ENCODE measurements at places on chromosomes 2 and 18. TPM values are rescaled to one million over a fixed set of nuclear protein-coding genes. Genes with fewer than 3 reads are reported as not detected.
A peak's percentile ranks its signal among the peaks of the same experiment; 100 is the strongest.

DNA sequence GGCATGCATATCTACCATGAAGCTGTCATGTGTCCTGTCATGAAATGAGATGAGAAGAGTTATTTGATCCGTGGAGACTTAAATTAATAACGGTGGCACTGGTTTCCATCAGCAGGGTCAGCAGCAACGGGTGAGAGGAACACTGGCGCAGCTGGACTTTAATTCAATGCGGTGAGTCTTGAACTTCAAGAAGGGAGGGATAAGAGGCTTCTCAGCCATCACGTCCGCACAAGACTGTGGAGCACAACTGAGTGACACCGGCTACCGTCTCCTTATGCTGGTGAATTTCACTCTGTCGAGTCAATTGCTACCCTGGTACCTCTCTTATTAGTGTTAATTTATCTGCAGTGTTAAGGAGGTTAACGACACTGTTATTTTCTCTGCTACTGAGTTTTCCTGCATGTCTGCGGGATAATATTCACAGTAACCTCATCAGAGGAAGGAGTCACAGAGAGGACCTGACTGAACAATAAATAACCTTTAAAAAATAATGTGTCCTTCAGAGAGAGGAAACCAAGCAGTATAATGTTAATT lies 236.8 kb downstream of the EPHA4 start:
- no peak for DNase-seq

Gene EGR4
- not detected for total RNA-seq

DNA sequence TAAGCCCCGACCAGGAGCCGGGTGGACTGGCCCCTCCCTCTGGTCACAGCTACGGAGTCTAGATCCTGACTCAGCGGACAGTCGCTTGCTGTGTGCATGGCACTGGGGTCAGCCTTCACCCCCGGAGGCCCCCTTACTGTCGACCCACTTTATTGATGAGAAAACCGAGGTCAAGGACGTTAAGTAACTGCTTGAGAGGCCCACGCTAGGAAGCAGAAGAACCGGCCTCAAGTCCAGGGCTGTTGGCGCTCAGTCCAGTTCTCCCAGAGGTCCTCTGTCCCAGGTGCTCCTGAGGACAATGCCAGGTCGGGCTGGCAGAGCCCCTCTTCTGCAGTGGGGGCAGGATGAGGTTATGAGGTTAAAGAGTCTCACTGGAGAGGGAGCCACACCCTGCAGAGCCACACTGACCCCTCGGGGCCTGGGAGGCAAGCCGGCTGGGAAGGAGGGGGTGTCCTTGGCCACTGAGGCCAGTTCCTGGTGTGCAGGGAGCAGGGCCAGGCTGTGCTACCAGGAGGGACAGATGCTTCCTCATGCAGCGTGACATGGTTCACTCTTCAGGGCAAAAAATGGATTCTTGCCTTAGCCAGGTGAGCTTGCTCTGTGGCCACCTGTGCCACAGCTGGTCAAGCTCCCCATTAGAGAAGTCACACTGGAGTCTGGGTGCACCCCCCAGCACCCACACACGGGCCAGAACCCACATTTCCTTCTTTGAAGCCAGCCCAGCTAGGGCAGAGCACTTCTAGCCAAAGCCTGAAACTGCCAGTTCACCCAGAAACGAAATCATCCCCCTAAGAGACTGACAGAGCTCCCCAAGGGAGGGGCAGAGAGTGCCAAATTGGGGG lies 47.3 kb upstream of the HPCAL1 start:
- DNase-seq: no peak

DNA sequence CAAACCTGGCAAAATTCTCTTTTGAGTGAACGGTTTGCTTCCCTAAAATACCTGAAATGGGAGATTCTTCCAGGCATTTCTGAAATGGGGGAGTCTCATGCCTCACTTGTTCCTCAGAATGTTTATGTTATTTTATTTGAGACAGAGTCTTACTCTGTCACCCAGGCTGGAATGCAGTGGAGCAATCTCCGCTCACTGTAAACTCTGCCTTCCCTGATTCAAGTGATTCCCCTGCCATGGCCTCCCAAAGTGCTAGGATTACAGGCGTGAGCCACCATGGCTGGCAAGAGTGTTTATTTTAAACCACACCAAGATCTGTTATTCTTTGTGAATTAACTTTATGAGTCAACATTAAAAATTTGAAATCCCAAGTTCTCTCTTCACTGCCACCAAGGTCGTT lies 6.4 kb upstream of the FHL2 start:
- no peak for DNase-seq

DNA sequence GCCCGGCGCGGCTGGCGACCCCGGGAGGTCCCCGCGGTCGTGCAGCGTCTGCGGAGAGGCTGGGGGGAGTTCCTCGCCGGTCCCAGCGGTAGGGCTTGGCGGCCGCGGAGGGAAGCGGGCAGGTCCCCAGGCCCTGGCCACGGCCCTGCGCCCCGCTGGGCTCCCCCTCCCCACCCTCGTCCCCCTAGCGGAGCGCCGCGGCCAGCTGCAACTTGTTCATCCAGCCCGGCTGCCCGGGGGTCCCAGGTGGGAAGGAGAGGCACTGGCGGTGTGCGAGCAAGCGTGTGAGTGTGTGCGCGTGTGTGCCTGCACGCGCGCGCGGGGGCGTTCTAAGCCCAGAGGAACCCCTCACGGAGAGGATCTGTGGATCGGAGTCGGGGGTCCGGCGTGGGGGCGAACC lies 1.3 kb downstream of the PTPRM start:
- peak; percentile 58 for DNase-seq

Gene ERBB4
- total RNA-seq: not detected

Gene UGT1A8
- total RNA-seq: 1.00 TPM

Gene SP140
- total RNA-seq: 1.2 TPM

GRCh38 chr18:68436485-68436884 lies 278.4 kb downstream of the TMX3 start:
- DNase-seq: no peak

DNA sequence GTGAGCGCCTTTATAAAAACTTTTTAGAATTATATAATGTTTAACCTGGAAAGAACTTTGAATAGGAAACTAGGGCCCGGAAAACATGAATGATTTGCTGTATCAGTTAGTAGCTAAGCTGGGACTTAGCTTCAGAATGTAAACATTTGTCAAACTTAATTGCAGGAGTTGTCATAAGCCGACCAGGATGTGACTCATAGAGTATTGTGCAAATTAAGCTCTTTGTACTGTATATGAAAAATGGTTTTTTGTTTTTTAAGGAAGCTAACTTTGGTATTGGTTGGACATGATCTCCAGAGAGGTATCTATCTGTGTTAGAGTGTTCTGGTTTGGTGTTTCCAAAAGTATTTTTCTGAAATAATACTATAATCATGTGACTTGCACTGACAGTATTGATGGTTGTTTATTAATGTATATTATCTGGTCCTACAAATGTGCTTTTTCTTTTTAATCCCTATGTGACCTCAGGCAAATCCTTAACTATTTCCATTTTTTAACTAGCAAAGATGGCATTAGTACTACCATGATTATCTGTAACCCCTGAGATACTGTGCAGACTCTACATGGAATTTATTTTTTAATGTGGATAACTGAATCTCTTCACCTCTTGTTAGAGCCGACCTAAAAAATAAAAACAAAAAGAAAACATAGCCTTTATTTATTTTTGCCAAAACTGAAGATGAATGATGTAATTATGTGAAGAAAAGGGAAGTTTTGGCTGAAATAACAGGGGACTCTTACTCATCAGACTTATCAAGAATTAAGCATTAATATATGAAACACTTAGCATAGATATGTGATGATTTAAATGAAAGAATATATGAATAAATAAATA lies 11.7 kb downstream of the YIPF4 start:
- DNase-seq: no peak

Gene RNASEH1
- total RNA-seq: 9.6 TPM

Gene GKN2
- not detected for total RNA-seq

DNA sequence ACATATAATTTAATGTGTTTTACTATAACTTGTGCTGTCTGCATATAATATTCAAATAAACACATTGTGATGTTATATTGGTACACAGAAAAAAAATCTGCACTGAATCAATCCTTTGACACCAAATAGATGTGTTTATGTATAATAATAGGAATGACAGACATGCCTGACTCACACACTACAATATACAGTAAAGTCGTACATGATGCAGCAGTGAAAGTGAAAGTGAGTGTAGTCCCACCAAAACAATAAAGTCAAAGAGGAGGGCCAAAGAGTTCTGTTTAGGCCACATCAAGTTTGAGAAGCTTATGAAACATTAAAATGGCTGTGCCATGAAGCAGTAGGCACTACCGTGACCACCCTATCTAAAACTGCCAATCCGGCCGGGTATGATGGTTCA lies 8.2 kb upstream of the RBM44 start:
- no peak for DNase-seq

- no peak for DNase-seq
Observed at GRCh38 chr2:88683160-88684021, 8.1 kb upstream of the RPIA start.

DNA sequence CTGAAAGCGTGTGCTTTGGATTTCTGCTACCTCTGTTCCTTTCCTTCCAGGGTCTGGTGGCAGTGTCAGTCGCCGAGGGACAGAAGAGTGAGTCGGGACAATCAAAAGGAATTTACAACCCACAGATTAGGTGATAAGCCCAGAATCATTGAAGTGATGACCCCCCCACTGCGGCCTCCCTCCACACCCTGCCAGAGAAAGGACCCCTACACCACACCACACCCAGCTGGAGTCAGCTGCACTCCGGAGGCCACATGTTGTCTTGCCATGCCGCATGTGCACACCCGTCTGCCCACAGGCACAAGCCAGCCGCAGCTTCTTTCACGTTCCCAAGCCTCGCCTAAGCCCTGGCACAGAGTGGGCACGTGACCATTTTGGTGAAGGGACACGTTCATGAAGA lies 366.8 kb upstream of the SALL3 start:
- no peak for DNase-seq

Gene ACKR3
- 0.66 TPM for total RNA-seq

GRCh38 chr18:54388203-54389142 lies 30.8 kb downstream of the C18orf54 start:
- no peak for DNase-seq

DNA sequence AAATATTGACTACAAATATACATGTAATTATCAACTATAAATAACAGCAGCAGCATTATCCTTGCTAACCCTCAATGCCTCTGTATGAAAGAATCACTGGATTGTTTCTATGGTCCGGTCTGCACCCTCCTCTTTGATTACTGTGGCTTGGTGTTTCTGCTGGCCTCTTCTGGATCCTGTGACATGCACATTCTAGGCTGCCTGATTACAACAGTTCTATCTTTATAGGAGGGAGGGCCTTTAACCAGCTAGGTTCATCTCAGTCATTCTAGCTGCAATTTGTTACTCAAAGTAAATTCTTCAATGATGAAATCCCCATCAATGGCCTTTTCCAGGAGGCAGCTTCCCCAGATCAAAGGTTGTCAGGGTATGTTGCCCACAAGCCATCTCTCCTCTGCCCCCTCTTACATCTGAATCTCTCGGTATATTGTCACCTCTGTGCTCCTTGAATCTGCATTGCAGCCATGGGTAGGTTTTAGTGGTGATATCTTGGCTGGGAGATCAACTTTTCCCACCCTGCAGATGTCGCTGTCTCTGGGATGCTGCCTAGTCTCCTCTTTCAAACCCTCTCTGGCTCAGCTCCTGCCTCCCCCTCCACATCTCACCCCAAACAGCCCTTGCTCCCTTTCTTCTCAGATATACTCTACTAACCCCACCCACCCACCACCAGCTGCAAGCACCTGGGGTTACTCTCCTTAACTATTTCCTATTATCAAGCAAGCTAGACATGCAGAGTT lies 106.2 kb upstream of the BZW1 start:
- DNase-seq: no peak

DNA sequence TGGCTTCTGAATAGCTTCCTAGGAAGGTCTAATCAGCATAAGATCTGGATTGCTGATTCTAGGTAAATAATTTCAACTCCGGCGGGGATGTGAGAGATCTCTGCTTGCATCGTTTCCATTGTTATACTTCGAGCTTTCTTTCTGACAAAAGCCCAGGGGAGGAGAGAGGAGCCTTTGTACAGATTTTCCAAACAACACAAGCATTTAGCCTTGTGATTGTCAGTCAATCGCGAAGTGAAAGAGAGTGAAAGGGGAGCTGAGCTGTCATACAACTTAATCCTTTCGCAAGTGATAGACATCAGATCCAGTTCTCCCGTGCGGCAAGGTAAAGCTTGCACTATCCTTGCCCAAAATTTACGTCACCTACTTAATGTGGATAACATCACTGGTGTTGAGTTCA lies 26.2 kb downstream of the RALB start:
- DNase-seq: no peak

- DNase-seq: no peak
Observed at GRCh38 chr2:460861-461260, 173.0 kb upstream of the ALKAL2 start.

DNA sequence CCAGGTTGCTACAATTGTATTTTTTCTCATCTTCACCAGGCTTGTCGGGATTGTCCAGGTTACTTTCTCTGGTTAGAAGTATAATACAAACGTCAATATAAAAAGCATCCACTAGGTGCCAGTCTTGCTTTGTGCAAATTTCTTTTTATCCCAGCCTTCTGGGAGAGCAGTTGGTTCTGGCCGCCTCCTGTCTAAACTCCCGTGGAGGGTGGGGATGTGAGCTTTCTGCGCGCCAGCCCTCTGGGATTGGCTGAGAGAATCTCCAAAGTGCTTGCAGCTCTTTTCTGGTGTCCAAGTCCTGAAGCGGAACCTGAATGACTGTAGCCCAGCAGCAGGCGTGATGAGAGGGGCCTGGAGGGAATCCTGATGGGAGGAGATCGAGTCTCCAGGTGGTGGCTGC lies 22.4 kb upstream of the TOGARAM2 start:
- peak; percentile 38 for DNase-seq

Gene TXNDC2
- not detected for total RNA-seq

DNA sequence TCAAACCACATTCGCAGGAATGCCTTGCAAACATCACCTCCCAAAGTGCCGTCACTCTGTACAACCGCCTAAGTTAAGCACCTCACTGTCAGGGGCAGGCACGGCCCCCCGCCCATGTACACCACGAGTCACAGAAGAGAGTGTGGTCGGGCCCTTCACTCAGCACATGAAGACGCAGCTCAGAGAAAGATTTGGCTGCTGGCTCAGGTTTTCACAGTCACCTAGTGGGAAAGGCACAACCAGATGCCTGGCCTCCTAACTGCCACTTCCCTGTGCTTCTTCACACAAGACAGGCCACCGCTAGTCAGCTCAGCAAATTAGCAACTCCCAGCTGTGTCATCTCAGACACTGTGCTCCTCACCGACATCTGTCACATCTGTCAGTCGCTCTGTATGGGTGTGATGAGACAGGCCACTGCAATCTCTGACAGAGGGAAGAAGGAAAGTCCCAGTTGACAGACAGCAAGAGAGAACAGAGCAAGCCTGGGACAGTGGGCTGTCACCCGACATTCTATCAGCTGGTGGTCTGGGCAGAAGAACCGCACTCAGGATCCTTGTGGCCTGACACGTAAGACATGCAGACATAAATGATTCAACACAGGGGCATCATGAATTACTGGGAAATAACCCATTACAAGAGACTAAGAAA lies 60.8 kb downstream of the CRACDL start:
- no peak for DNase-seq

Gene CNGA3
- total RNA-seq: not detected

Measured in right lobe of liver (tissue), 6 donors.